GM23338 (cell line): ENCODE measurements at places on chromosomes 4 and X. TPM values are rescaled to one million over a fixed set of nuclear protein-coding genes. Genes with fewer than 3 reads are reported as not detected.

Gene LONRF3
- 0.10 and 0.12 TPM in 2 replicates for total RNA-seq

GRCh38 chrX:15854080-15854655 is 445 bp downstream of the AP1S2 start:
- H3K36me3 ChIP-seq = peaks cover 6% of the 10 kb centered on the region; the same call in 1 of the 2 replicates
- peaks cover 37% of the 10 kb centered on the region for H3K4me1 ChIP-seq
- peak overlapping the region; percentile 83 for H3K4me3 ChIP-seq
- H3K27ac ChIP-seq = 0 out of 2 replicates have a peak overlapping the region, but pooled peaks have one; percentile 69

Gene CLGN
- 2.5 and 4.0 TPM in 2 replicates for total RNA-seq

Gene SPANXN3
- not detected in 2 replicates for total RNA-seq

DNA sequence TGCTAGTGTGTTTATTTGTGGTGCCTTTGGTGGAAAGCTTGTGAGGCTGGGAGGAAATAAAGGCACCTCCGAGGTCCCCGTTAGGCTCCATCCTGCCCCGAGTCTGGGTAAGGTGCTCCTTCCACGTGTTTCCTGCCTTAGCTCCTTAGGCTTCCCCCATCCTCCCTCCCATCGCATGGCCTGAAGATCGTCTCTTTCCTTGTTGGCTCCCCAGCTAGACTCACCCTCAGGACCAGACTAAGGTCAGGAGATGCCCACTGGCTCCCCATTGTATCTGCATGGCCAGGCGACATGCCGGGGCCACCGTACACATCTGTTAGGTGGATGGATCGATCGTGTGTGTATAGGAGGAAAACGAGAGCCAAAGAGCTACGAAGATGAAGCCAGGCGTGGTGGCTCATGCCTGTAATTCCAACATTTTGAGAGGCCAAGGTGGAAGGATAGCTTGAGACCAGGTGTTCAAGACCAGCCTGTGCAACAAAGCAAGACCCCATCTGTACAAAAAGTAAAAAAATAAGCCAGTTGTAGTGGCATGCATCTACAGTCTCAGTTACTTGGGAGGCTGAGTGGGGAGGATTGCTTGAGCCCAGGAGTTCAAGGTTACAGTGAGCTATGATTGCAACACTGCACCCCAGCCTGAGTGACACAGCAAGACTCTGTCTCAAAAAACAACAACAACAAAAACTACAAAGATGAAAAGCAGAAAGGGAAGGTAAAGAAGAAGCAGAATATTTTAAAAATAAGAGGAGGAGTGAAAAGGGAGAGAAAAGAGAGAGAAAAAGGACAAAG is 53.7 kb downstream of the SEPSECS start:
- H3K4me3 ChIP-seq = no peak overlapping the region
- H3K36me3 ChIP-seq = no peaks in the 10 kb centered on the region
- H3K27ac ChIP-seq = no peak overlapping the region
- no peaks in the 10 kb centered on the region for H3K27me3 ChIP-seq
- H3K4me1 ChIP-seq = no peaks in the 10 kb centered on the region

Gene WNK3
- total RNA-seq = 27.4 and 27.6 TPM in 2 replicates

Gene UBQLN2
- total RNA-seq = 35.7 and 42.0 TPM in 2 replicates

DNA sequence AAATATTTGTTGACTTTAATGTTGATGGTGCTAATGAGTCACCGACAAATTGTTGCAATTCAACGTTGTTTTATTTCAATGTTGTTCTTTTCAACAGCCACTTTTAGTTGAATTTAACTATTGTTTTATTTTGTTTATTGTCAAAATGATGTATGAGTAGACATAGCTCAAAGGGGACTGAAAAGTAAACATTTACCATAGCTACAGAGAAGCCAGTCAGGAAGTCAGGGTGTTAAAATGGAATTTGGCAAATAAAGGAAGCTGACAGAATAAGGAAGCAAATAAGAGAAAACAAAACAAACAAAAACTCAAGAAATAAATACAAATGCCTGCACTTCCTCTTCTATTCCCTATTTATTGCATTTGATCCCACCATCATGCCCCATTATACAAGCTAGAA is 648.4 kb upstream of the HTR2C start:
- H3K36me3 ChIP-seq = no peaks in the 10 kb centered on the region
- peaks cover 15% of the 10 kb centered on the region; the same call in 1 of the 2 replicates for H3K4me1 ChIP-seq
- no peak for DNase-seq
- H3K27ac ChIP-seq = no peak overlapping the region
- H3K27me3 ChIP-seq = no peaks in the 10 kb centered on the region
- no peak overlapping the region for H3K4me3 ChIP-seq

DNA sequence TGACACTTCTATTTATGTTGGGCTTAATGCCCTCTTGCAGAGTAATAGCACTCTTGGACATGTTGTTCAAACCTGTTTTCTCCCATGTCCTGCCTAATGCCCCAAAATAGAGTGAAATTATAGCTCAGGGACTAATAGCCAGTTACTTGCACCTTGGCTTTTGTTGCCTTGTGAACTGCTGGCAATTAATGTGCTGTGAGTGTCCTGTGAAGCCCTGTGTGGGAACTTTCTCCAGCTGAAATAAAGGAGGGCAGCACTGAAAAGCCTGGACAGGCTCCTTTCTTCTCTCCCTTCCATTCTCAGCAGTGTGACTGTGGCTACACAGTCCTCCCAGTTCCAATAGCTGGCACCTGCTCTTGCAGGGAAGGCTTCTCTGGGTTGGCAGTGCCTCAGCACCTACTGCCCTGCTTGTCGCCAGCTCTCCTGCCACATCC is 72.4 kb downstream of the DCLK2 start:
- H3K36me3 ChIP-seq = no peaks in the 10 kb centered on the region
- H3K4me1 ChIP-seq = no peaks in the 10 kb centered on the region
- DNase-seq = no peak
- H3K4me3 ChIP-seq = no peak overlapping the region

GRCh38 chr4:112523764-112524505 is 8.0 kb upstream of the NEUROG2 start:
- H3K36me3 ChIP-seq = no peaks in the 10 kb centered on the region; the same call in 1 of the 2 replicates
- H3K27ac ChIP-seq = no peak overlapping the region
- DNase-seq = peak; percentile 96
- H3K4me3 ChIP-seq = peak overlapping the region; percentile 57
- H3K27me3 ChIP-seq = peaks cover 81% of the 10 kb centered on the region

DNA sequence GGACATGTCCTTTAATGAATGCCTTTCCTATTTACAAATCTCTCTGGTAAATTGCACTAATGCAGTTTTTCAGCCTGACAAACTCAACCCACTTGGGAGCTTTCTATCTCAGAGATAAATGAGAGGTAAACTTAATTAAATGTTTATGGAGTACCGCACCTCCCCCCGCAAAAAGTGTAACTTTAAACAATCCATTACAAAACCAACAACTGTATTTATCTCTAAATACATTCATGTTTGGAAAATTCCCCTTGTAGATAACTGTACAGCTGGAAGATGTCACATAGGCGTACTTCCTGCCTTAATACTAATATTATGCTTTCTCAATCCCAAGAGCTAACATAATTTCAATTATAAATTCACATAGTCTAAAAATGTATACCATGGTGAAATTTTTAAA is 215.5 kb downstream of the LDB2 start:
- H3K4me1 ChIP-seq = peaks cover 8% of the 10 kb centered on the region
- no peak overlapping the region for H3K4me3 ChIP-seq
- H3K27ac ChIP-seq = no peak overlapping the region
- no peaks in the 10 kb centered on the region for H3K27me3 ChIP-seq
- H3K36me3 ChIP-seq = no peaks in the 10 kb centered on the region
